ENCODE measurements at places on chromosomes 6 and 20. TPM values are rescaled to one million over a fixed set of nuclear protein-coding genes. Genes with fewer than 3 reads are reported as not detected.

EPHA7 gene
- total RNA-seq: 9.6 TPM

HS3ST5 gene
- total RNA-seq: 8.6 TPM

RBL1 gene
- 10.5 TPM for total RNA-seq

ZNF311 gene
- 3.7 TPM for total RNA-seq

CYP39A1 gene
- total RNA-seq: 1.3 TPM

DIDO1 gene
- 71.6 TPM for total RNA-seq

PGC gene
- 0.62 TPM for total RNA-seq

CD24 gene
- 937 TPM for total RNA-seq

SLC17A2 gene
- total RNA-seq: not detected

LIN28B gene
- 82.0 TPM for total RNA-seq

DNA sequence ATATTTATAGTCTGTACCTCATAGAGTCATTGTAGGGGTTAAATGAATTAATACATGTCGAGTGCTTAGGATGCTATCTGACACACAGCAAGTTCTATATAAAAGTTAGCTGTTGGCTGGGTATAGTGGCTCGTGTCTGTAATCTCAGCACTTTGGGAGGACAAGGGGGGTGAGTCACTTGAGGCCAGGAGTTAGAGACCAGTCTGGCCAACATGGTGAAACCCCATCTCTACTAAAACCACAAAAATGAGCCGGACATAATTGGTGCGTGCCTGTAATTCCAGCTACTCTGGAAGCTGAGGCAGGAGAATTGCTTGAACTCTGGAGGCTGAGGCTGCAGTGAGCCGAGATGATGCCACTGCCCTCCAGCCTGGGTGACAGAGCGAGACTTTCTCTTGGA, 222.9 kb downstream of the UBE3D start:
- DNase-seq: no peak

- DNase-seq: no peak
Measured at GRCh38 chr20:5128886-5129285, 2.1 kb downstream of the CDS2 start.

DNA sequence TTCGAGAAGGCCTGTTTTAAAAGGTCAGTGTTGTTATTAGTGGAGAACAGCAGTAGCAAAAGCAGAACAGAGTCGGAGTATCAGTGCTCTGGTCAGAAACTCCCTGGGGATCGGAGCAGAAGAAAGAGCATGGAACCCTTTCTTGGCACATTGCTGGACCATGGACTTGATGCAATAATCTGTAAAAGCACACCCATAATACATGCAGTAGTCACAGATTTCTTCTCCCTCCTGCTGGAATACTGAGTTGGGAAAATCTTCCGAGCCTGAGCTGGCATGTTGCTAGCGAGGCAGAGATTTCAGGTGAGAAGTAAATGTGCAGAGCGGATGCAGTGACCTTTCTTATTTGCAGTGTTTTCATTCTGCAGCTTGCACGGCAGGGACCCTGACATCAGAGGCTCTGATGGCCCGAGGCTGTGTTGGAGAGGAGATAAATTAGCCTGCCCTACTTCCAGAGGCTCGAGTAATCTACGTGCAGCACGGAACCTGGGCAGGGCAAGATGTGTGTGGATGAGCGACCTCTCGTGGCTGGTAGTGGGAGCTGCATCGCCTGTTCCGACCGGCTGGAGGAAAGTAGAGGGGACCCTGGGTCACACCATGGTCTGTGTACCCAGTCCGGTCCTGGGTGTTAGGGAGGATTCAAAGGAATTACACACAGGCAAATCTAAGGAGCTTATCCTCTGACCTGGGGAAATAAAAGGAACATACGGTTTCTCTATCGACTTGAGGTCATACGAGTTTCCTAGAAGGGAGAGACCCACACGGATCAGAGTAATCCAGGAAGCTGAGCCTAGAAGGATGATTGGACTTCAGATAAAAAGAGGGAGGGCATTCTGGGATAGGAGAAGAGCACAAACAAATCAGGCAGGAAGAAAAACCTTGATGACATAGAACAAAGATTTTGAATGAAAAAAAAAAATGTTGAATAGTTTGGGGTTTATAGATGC, 137.0 kb upstream of the STMND1 start:
- peak; percentile 85 for DNase-seq

DNA sequence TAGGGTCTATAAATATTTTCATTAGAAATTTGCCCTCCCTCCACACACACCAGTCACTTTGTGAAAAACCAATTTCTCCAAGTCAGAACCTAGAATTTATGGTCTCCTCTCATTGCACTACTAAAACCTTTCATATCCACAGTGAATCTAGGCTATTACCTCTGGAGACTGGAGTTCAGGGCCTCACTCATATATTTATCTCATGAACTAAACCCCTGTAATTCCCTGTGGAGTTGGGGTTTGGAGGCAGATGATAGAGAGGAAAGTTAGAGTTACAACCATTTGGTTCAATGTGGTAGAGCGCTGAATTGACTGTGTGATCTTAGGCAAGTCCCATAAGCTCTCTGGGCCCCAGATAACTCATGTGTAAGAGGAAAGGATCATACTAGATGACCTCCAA, 18.2 kb upstream of the CEP85L start:
- no peak for DNase-seq

DNA sequence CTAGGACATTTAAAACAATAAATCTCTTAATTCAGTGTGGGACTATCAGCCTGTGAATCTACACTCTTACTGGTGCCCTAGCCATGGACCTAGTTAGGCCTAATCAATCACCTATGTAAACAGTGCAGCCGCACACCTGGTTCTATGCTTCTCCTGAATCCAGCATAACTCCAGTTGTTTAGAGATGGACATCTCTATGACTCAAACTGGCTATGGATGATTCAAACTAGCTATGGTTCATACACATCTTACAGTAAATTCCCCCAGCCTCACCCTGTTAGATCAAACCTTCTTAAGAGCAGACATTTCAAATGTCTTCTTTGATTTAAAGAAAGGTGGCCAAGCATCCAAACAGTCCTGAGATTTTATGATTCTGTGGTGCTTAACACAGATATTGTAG, 34.7 kb downstream of the SLC35B3 start:
- no peak for DNase-seq

DNA sequence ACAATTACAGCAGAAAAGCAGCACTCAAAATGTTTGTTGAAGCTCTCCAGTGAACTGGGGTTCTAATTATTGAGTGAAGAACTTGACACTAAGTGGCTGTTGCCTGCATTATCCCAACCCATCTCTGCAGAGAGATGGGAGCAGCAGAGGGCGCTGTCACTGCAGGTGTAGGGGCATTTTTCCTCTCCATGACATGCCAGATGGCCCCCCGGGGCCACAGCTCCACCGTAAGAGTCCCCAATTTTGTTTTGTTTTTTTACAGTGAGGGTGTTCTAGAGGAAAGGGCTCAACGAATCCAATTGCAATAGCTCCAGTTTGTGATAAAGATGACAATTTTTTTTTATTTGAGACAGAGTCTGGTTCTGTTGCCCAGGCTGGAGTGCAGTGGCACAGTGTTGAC, 1.9 kb upstream of the FUCA2 start:
- DNase-seq: peak; percentile 80

DNA sequence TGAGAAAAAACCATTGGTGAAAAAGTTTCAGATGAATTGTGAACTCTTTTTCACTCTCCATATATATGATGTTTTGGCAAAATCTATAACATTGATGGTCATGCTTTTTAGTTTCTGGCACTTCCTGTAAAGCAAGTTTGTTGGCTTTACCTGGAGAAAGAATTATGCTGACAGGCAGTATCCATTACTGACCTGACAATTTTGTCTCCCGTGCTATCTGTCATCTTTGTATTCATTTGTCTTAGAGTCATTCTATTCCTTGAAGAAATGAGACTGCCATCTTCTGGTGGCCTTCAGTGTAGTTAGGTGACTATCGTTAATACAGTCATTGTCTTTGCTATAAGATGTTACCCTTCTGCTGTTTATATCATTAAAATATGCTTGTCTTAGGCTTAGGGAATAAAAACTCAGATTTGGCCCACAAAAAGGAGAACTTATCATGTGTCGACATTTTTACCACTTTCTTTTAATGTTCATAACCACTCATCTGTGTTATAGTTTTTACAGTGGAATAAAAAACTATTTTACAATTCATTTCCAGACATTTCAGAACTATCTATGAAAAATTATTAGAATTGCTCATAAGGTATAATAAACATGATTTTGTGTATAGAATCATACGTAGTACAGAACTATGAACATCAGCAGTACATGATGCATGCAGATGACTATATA, 707.0 kb downstream of the EPM2A start:
- no peak for DNase-seq

DNA sequence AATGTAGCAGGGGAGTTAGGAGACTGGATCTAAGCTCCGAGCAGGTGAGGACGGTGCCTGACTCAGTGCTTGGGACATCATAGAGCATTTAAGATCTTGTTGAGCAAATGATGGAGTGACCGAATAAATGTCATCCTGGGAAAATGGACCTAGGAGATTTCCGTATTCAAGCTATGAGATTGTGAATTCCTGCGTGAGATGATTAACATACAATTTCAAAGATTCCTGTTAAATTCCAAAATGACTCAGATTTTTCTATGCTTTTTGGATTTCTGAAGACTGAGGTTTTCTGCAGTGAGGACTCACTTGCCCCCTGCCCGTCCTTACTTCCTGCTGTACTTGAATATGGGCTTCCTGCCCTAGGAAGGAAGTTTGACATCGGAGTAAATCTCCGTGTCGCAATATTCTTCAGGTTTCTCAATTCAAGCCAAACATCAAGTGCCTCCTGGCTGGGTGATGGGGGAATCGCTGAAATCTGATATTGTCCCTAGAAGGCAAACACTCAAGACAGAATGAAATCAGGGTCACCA, 5.2 kb downstream of the SYTL3 start:
- DNase-seq: no peak

DNA sequence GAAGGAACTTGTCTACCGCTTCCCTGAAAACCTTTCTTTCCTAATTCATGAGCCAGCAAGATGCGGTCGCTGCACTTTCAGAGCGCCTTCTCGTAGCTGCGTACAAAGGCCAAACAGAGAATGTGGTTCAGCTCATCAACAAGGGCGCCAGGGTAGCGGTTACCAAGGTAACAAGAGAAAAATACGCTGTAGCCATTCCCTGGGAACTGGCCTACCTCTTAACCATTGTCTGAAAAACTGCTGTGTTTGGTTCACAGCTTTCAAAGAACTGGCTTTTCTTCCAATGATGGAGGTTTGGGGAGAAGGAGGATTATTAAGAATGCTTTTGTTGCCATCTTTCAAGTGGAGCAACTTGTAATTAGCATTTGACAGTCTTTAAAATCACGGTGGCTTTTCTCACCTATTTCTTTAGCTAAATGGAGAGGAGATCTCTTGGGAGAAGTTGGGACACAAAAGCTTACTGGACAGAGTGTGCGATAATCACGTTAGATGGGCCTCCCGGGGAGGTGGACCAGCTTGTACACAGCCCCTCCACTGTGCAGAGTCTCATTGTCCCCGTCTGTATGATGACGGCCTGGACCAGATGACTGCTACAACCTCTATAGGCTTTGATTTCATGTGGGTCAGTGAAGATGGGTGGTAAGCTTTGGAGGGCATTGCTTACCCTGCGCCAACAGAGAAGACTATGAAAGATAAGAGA, 71.5 kb downstream of the LYRM2 start:
- no peak for DNase-seq

DNA sequence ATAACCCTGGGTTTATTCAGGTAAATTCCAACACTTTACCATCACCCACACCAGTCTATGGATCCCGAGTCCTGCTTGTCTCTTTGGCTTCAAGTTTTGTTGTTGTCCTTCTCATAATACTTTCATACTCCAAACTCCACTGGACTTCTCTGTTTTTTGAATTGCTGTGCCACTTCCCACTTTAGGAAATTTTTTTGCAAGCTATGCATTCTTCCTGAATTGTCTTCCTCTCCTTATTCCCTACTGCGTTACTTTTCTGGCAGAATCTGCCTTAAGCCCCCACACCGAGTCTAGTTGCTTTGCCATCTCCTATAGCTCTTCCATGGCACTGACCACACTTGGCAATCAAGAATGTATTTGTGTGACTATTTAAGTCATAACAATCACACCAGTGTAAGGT, 96.1 kb downstream of the TSHZ2 start:
- DNase-seq: no peak

- peak; percentile 63 for DNase-seq
Measured at GRCh38 chr20:47785854-47786764, 828 bp upstream of the SULF2 start.

GRCh38 chr6:138726066-138726756, 47.4 kb upstream of the CCDC28A start:
- no peak for DNase-seq

- DNase-seq: peak; percentile 11
Measured at GRCh38 chr6:140414966-140415620, 1040.6 kb upstream of the CITED2 start.

DNA sequence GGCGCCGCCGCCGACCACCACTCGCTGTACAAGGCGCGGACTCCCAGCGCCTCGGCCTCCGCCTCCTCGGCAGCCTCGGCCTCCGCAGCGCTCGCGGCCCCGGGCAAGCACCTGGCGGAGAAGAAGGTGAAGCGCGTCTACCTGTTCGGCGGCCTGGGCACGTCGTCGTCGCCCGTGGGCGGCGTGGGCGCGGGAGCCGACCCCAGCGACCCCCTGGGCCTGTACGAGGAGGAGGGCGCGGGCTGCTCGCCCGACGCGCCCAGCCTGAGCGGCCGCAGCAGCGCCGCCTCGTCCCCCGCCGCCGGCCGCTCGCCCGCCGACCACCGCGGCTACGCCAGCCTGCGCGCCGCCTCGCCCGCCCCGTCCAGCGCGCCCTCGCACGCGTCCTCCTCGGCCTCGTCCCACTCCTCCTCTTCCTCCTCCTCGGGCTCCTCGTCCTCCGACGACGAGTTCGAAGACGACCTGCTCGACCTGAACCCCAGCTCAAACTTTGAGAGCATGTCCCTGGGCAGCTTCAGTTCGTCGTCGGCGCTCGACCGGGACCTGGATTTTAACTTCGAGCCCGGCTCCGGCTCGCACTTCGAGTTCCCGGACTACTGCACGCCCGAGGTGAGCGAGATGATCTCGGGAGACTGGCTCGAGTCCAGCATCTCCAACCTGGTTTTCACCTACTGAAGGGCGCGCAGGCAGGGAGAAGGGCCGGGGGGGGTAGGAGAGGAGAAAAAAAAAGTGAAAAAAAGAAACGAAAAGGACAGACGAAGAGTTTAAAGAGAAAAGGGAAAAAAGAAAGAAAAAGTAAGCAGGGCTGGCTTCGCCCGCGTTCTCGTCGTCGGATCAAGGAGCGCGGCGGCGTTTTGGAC, 2.0 kb downstream of the SOX4 start:
- peak; percentile 22 for DNase-seq

GRCh38 chr6:14865531-14866100, 380.3 kb upstream of the JARID2 start:
- no peak for DNase-seq

- DNase-seq: no peak
Measured at GRCh38 chr6:15327271-15327670, 81.4 kb downstream of the JARID2 start.

DNA sequence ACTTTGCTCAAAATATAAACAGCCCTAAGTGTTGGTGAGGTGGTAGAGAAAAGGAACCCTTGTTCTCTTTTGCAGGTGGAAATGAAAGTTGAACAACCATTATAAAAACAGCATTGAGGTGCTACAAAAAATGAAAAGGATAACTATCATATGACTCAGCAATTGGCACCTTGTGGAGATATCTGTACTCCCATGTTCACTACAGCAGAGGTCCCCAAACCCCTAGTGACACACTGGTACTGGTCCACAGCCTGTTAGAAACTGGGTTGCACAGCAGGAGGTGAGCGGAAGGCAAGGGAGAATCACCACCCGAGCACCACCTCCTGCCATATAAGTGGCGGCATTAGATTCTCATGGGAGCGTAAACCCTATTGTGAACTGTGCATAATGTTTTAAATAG, 267.4 kb upstream of the THEMIS start:
- no peak for DNase-seq

- DNase-seq: peak; percentile 43
Measured at GRCh38 chr20:46004889-46005473, 3.7 kb upstream of the MMP9 start.

- DNase-seq: no peak
Measured at GRCh38 chr6:166434336-166434735, 51.6 kb upstream of the MPC1 start.

Data from WTC11 (cell line).